ELF-1 (cell line): ENCODE measurements at places on chromosomes 12 and 14.

- no peak for DNase-seq
Measured at GRCh38 chr12:13247596-13247995, 51.1 kb downstream of the EMP1 start.

GRCh38 chr14:100474196-100474595 lies 113.0 kb downstream of the BEGAIN start:
- DNase-seq, result no peak

DNA sequence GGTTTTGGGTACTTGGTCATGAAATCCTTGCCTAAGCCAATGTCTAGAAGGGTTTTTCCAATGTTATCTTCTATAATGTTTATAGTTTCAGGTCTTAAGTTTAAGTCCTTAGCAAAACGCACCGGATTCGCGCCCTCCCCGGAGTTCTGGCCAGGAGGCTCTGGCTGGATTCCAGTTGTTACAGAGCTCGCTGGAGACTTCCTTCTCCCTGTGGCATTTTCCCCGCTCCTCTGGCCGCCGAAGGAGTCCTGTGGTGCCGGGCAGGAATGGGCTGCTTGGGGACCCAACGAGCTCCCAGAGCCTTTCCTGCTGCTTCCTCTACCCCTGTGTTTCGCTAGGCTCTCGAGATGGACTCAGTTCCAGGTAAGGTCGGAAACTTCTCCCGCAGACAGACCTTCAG lies 335.9 kb downstream of the AEBP2 start:
- DNase-seq, result no peak

DNA sequence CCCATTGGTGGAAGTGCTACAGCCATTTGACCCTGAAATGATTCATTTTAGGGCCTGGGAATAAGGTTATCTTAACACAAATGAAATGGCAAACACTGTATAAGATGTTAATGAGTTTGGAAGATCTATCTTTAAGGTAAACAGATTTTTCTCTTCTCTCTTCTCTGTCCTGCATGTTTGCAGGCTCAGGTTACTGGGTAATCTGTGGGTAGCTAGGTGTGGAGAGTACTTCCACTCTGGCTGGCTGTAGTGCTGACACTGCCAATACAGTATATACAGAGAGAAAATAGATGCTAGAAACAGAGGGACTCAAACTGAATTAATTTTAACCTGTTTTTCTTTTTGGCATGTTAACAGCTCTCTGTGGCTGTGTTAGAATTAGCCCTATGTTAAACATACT lies 84.6 kb downstream of the SLC38A6 start:
- DNase-seq, result no peak

DNA sequence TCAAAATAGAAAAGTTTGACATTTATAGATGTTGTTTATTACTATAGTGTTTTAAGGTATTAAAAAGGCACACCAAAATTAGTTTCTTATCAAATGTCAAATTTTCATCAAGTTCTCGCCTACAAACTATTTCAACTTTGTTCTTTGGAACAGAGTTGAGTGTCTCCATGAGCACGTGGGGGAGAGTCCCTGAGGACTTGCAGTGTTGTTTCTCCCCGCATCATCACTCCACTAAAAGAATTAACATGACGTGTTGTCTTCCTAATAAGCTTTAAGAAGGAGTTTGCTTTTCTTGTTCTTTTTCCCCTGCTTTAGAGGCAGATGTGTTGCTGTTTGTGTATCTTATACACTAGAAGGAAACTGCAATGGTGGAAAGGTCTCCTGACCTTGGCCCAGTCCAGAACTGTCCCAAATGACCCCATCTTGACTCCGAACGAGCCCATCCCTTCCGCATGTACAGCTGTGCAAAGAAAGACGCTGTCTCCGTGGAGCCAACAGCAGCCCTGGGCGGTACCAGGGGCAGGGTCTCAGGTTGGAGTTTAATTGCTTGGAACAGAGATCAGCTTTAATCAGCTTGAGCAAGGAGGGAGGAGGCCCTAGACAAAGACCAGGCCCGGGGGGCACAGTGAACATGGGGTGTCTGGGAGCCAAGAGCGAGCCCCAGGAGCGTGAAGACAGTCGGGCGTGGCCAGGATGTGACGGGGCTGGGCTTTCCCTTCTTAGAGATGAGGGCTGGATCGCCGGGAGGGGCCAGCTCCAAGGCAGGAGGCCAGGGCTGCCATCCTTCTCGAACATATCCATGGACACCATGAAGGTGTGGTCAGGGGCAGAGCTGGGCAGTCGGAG lies 215.4 kb upstream of the RTL1 start:
- no peak for DNase-seq

GRCh38 chr12:49098035-49098451 lies 3.4 kb upstream of the DHH start:
- peak; percentile 93 for DNase-seq

GRCh38 chr12:51238037-51238509 lies 553 bp upstream of the DAZAP2 start:
- DNase-seq, result no peak

GRCh38 chr14:77220246-77221017 lies 38.8 kb downstream of the TMEM63C start:
- peak; percentile 34 for DNase-seq

GRCh38 chr12:12428961-12429657 lies 72.2 kb downstream of the BORCS5 start:
- no peak for DNase-seq
